ENCODE measurements at places on chromosomes 1 and 21.
A peak's percentile ranks its signal among the peaks of the same experiment; 100 is the strongest.

GRCh38 chr1:27400963-27401341 lies 8.5 kb downstream of the GPR3 start:
- DNase-seq = no peak
- no peaks in the 10 kb centered on the region for H3K27me3 ChIP-seq
- H3K27ac ChIP-seq = no peak overlapping the region

DNA sequence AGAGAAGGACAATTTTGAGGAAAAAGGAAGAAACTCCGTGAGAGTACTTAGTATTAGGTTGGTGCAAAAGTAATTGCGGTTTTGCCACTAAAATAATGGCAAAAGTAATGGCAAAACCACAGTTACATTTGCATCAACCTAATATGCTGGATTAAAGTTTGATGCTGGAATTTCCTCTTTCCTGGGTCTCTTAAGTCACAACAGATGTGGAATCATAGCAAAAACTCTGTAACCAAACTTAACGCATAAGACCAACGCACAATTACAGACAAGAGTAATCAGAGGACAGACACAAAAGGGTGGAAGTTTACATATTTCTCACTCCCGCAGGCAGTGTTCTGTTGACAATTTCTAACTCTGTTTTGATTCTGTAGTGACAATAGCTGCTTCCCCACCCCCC lies 182.4 kb downstream of the BACH1 start:
- no peak overlapping the region for H3K27ac ChIP-seq
- H3K4me1 ChIP-seq = no peaks in the 10 kb centered on the region
- no peak overlapping the region for H3K4me3 ChIP-seq
- H3K27me3 ChIP-seq = no peaks in the 10 kb centered on the region
- no peak for DNase-seq
- H3K36me3 ChIP-seq = no peaks in the 10 kb centered on the region

- no peaks in the 10 kb centered on the region for H3K27me3 ChIP-seq
- no peak overlapping the region for H3K4me3 ChIP-seq
Observed at GRCh38 chr1:205689479-205689878, 9.2 kb upstream of the SLC45A3 start.

- no peak for DNase-seq
- peak overlapping the region; percentile 51 for H3K27ac ChIP-seq
- peaks cover 19% of the 10 kb centered on the region for H3K4me1 ChIP-seq
- H3K27me3 ChIP-seq = no peaks in the 10 kb centered on the region
- H3K36me3 ChIP-seq = no peaks in the 10 kb centered on the region
Observed at GRCh38 chr1:39195166-39196111, 9.1 kb upstream of the MACF1 start.

DNA sequence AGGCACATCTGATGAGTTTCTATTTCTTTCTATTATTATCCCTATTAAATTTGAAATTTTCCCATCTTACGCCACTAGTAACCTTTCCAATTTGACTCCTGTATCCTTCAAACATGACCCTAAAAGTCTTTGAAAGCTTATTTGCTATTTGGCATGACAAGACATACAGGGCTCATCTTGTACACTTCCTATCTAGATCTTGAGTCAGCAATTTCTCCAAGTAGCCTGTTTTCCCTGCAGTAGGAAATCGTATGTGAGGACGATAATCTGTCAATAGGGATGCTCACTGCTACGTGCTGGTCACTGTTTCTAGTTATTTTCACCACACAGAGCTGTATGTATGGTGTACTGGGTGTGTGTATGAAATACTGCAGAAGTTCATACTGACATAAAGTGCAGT lies 142.7 kb downstream of the CDC42BPA start:
- no peaks in the 10 kb centered on the region for H3K4me1 ChIP-seq
- no peak overlapping the region for H3K4me3 ChIP-seq
- H3K27me3 ChIP-seq = no peaks in the 10 kb centered on the region
- H3K27ac ChIP-seq = no peak overlapping the region
- H3K36me3 ChIP-seq = no peaks in the 10 kb centered on the region

GRCh38 chr1:156140879-156141707 lies 12.3 kb upstream of the SEMA4A start:
- H3K36me3 ChIP-seq = peaks cover 43% of the 10 kb centered on the region
- no peaks in the 10 kb centered on the region for H3K27me3 ChIP-seq
- peaks cover 21% of the 10 kb centered on the region for H3K4me1 ChIP-seq
- DNase-seq = peak; percentile 57
- H3K27ac ChIP-seq = peak overlapping the region; percentile 24

- H3K36me3 ChIP-seq = no peaks in the 10 kb centered on the region
- DNase-seq = no peak
- no peaks in the 10 kb centered on the region for H3K27me3 ChIP-seq
- no peak overlapping the region for H3K27ac ChIP-seq
- no peaks in the 10 kb centered on the region for H3K4me1 ChIP-seq
Observed at GRCh38 chr1:70475023-70475422, 64.0 kb downstream of the CTH start.

GRCh38 chr1:30840904-30841598 lies 67.5 kb downstream of the SDC3 start:
- peak; percentile 75 for DNase-seq
- no peak overlapping the region for H3K27ac ChIP-seq
- H3K36me3 ChIP-seq = no peaks in the 10 kb centered on the region

DNA sequence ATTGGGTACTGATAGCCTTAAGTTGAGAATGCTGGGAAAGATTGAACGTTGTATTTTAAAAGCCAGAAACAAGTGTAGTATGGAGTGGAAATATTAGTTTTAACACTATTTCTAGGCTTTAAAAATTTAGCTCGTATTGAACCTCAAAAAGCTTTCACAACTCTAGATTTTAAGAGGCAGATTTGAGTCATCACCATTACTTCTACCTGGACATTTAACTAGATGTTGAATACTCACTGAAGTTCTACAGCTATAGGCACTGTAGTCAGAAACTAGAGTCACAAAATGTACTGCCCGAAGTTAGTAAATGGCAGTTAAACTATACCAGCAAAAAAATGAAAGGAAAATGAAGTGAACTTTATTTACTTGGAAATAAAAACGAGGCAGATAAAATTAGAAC lies 96.5 kb downstream of the NEK7 start:
- H3K27ac ChIP-seq = peak overlapping the region; percentile 37
- H3K4me3 ChIP-seq = no peak overlapping the region
- H3K27me3 ChIP-seq = no peaks in the 10 kb centered on the region
- H3K4me1 ChIP-seq = peaks cover 24% of the 10 kb centered on the region
- DNase-seq = no peak
- no peaks in the 10 kb centered on the region for H3K36me3 ChIP-seq

GRCh38 chr21:33212159-33212851 lies 17.4 kb upstream of the IFNAR2 start:
- peaks cover 7% of the 10 kb centered on the region for H3K4me1 ChIP-seq
- no peaks in the 10 kb centered on the region for H3K36me3 ChIP-seq
- DNase-seq = no peak
- H3K4me3 ChIP-seq = no peak overlapping the region

DNA sequence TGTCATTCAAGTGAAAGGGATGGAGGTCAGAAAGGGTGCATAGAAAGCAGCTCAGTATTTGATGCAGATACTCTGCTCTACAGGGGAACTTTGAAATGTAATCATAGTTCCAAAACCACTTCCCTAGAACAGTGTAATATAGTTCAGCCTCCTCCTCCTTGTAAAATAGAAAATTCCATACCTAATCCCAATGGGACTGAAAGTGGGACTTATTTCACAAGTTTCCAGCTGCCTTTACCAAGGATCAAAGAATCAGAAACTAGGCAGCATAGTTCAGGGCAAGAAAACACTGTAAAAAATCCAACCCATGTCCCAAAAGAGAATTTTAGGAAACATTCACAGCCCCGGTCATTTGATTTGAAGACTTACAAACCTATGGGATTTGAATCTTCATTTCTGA lies 8.1 kb upstream of the TMCO2 start:
- no peak overlapping the region for H3K27ac ChIP-seq
- no peaks in the 10 kb centered on the region for H3K27me3 ChIP-seq
- peaks cover 57% of the 10 kb centered on the region for H3K36me3 ChIP-seq
- no peak overlapping the region for H3K4me3 ChIP-seq
- H3K4me1 ChIP-seq = peaks cover 5% of the 10 kb centered on the region
- no peak for DNase-seq

GRCh38 chr1:165162671-165163241 lies 193.8 kb downstream of the LMX1A start:
- no peaks in the 10 kb centered on the region for H3K36me3 ChIP-seq
- H3K27me3 ChIP-seq = no peaks in the 10 kb centered on the region
- H3K27ac ChIP-seq = no peak overlapping the region
- H3K4me3 ChIP-seq = no peak overlapping the region
- no peak for DNase-seq

DNA sequence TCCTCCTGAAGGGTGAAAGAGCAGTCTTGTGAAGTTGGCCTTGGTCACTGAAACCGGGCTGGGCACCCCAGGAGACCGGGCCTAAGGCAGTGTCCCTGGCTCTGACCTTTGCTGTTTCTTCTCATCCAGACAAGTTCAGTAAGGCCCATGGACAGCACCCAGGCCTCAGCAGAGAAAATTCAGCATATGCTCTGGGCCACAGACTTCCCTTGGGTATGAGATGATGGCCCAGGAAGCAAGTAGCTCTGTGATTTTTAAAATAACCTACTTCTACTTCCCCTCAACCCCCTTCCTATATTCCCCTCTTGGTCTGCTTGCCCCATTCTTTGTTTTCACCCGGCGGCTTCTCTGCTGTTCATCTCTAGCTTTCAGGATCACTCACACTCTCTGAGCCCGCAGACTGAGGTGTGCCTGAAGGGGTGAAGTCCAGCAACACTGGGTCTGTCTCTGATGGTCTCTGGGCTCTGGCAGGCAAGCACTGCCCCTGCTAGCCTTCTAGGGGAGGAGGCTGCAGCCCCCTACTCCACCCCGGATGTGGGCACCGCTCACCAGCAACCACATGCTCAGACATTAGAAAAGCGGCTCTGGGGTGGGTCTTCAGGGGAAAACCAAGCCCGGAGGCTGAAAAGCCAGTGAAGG lies 2.9 kb upstream of the GPR25 start:
- DNase-seq = no peak
- H3K27ac ChIP-seq = no peak overlapping the region
- peaks cover 35% of the 10 kb centered on the region for H3K27me3 ChIP-seq
- no peak overlapping the region for H3K4me3 ChIP-seq
- no peaks in the 10 kb centered on the region for H3K36me3 ChIP-seq
- peaks cover 10% of the 10 kb centered on the region for H3K4me1 ChIP-seq

DNA sequence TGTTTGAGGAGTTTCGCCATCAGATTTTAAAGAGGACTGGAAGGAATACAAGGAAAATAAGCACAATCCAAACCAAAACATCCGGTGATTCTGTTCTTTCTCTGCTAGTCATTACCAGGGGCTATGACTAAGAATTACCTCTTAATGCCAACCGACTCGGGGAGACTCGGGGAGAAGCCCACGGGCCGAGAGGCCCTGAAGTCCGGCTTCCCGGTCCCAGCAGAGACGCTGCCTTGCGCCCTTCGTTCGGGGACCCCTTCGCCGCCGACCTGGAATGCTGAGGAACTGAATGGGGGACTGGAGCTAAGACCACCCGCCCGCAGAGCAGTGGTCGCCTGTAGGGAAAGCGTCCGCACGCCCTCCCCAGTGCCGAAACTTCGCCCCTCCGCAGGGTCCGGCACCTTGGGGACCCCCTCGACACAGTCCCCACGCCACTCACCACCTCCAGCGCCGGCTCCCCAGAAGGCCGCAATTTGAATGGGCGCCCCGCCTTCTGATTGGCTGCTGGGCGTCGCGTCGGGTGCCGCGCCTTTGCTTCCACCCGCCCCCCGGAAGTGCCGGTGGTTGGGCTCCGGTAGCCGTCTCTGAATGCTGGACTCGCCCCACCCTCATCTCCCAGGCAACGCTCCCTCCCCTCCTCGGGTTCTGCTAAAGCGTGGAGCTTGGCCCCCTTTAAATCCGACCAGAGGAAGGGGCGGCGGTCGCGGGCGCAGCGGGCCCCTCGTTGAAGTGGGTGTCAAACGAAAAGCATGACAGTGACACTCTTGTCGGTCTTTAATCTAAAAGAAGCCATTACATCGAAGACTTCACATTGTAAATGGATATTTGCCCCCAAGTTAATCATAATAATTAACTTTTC lies at the start of gene KIF14:
TSS of gene KIF14 (minus strand) at position 479 of the 859 bp plus-strand sequence. CDS start 2,028 bp downstream, outside the sequence.
- H3K4me1 ChIP-seq = peaks cover 14% of the 10 kb centered on the region
- H3K36me3 ChIP-seq = no peaks in the 10 kb centered on the region
- H3K27me3 ChIP-seq = no peaks in the 10 kb centered on the region
- peak within 1 kb of the TSS; percentile 87 for H3K4me3 ChIP-seq

- H3K4me3 ChIP-seq = no peak overlapping the region
- H3K27ac ChIP-seq = no peak overlapping the region
- H3K27me3 ChIP-seq = no peaks in the 10 kb centered on the region
- H3K4me1 ChIP-seq = no peaks in the 10 kb centered on the region
- no peak for DNase-seq
Observed at GRCh38 chr1:89810880-89811279, 10.0 kb upstream of the LRRC8D start.

DNA sequence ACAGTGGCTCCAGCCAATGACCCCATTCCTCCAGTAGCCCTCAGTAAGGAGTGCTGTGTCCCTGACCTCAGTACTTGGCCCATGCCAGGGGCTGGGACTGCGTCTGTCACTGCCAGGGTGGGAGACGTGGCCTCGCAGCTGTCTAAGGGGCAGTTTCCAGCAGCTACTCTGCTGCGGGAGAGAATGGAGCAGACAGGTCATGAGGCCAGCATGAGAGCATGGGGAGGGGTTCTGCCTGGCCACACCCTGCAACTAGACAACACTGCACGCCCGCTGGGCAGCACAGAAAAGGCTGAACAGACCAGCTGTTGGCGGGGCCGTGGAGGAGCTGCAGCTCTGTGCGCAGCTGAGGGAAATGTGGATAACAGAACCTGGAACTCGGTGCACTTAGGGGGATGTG lies 91.6 kb upstream of the COL6A1 start:
- H3K4me1 ChIP-seq = peaks cover 10% of the 10 kb centered on the region
- peak; percentile 67 for DNase-seq
- H3K36me3 ChIP-seq = no peaks in the 10 kb centered on the region
- H3K4me3 ChIP-seq = no peak overlapping the region
- H3K27ac ChIP-seq = peak overlapping the region; percentile 56

GRCh38 chr1:169698976-169699375 lies 12.4 kb downstream of the SELL start:
- H3K4me3 ChIP-seq = no peak overlapping the region
- H3K4me1 ChIP-seq = no peaks in the 10 kb centered on the region
- no peaks in the 10 kb centered on the region for H3K36me3 ChIP-seq
- peak overlapping the region; percentile 10 for H3K27ac ChIP-seq
- no peak for DNase-seq
- H3K27me3 ChIP-seq = no peaks in the 10 kb centered on the region

DNA sequence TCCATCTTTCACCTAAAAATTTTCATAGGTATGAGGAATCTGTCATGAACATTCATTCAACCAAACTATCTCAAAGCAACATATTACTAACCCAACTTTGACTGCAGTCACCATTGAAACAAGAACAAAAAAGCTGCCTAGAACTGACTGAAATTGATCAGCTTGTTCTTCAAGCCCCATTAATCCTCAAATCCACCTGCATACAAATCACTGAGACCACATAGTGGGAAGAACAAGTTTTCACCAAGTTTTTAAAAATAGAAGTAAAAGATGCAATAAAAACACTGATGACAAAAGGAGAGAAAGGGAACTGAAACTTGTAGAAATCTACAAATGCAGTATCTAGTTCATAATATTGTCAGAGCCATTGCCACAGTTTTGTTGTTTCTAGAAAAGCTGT lies 6.1 kb downstream of the SORT1 start:
- no peak for DNase-seq
- H3K36me3 ChIP-seq = no peaks in the 10 kb centered on the region
- H3K27ac ChIP-seq = peak overlapping the region; percentile 88
